ENCODE measurements at places on chromosomes 1 and 21. TPM values are rescaled to one million over a fixed set of nuclear protein-coding genes. Genes with fewer than 3 reads are reported as not detected.

The FABP3 gene
- total RNA-seq: 2.1 TPM

The TFAP2E gene
- not detected for total RNA-seq

The NRDC gene
- total RNA-seq: 55.2 TPM

The KRTAP7-1 gene
- not detected for total RNA-seq

- DNase-seq: no peak
These were observed 8.5 kb downstream of the GPR3 start for GRCh38 chr1:27400963-27401341.

- no peak for DNase-seq
These were observed 85.9 kb downstream of the SELENOF start for GRCh38 chr1:86828024-86828423.

DNA sequence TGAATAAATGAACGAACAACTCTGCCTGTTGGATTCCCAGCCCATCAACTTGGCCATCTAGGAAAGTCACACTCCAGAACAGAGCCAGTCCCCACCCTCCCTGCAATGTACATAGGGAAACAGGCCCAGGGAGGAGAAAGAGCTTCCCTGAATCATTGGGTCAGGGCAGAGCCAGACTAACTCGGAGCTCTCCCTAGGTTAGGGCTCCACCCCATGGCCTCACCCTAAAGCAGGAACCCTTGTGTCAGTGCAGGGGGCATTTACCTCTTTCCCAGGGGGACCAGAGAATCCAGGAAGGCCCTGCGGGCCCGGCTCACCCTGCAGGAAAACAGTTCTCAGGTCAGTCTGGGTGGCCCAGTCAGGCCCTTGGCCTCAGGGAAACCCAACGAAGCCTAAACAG lies 11.6 kb downstream of the COL9A2 start:
- peak; percentile 30 for DNase-seq

DNA sequence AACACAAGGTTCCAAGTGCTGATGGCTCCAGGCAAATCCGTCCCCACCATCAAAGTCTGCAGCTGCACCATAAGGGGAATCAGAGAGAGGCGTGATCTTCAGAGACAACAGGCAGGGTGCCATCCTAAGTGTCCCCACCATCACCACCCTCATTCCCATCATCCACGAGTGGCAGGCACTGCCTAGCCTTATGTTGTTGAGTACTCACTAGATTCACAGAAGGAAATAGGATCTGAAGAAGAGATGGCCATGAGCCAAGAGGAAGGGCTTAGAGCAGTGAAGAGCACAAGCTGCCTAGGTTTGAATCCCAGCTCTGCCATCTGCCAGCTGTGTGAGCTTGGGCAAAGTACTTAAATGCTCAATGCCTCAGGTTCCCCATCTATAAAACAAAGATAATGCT lies 207.3 kb upstream of the CSF3R start:
- DNase-seq: no peak

GRCh38 chr1:5342830-5343229 lies 649.4 kb downstream of the NPHP4 start:
- DNase-seq: no peak

DNA sequence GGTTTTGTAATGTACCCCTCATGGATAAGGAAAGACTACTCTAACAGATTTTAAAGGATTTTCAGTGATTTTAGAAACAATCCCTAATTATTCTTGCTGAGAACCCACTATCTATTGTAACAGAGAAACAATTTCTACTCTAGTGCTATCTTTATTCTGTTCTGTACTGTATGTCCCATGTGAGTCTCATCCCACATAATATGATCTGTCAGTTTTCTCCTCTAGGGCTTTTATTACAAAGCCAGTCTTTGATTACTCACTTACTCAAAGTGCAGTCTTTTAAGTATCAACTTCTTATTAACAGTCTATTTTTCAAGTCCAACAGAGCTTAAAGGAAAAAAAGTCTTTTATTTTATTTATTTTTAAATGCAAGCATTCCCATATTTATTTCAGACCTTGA lies 54.8 kb downstream of the CTH start:
- DNase-seq: no peak

DNA sequence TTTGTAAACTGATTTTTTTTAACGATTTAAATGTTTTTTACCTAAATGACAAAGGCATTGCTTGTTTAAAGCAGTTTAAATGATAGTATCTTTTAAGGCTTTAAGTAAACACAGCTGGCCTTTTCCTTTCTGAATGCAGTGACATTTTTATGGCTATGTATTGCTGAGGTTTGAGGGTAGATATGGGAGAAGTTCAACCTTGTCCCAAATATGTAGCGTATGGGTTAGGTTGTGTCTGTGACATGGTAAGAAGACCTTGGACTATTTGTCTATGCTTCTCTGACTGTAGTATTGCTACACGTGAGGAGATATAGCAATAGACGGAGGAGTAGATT lies 32.5 kb downstream of the PKNOX1 start:
- DNase-seq: no peak
